ENCODE measurements at places on chromosomes 7 and 10. TPM values are rescaled to one million over a fixed set of nuclear protein-coding genes. Genes with fewer than 3 reads are reported as not detected.

- DNase-seq, result no peak
Observed at GRCh38 chr7:39946693-39947092, 3.4 kb upstream of the CDK13 start.

The HSPA14 gene
- total RNA-seq, result 10.1 TPM

- DNase-seq, result no peak
Observed at GRCh38 chr7:74063646-74064045, 20.0 kb upstream of the LIMK1 start.

DNA sequence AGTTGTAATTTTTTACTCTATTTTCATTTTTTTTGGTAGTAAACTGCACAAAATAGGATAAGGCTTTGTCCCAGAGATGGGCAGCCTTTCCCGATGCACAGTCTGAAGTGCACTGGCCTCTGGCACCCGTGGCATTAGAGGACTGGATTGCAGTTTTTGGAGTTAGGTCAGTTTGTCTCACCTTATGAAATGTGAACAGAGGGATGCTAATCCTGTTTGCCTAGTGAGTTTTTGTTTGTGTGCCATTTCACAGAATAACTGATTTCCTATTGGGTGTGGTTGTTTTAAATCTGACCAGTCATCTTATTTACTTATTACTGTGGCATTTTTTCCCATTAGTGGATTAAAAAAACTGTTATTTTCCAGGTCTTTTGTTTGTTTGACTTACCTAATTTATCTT is 109.5 kb upstream of the GATA3 start:
- DNase-seq, result no peak

- DNase-seq, result no peak
Observed at GRCh38 chr7:128845475-128845874, 15.3 kb downstream of the FLNC start.

DNA sequence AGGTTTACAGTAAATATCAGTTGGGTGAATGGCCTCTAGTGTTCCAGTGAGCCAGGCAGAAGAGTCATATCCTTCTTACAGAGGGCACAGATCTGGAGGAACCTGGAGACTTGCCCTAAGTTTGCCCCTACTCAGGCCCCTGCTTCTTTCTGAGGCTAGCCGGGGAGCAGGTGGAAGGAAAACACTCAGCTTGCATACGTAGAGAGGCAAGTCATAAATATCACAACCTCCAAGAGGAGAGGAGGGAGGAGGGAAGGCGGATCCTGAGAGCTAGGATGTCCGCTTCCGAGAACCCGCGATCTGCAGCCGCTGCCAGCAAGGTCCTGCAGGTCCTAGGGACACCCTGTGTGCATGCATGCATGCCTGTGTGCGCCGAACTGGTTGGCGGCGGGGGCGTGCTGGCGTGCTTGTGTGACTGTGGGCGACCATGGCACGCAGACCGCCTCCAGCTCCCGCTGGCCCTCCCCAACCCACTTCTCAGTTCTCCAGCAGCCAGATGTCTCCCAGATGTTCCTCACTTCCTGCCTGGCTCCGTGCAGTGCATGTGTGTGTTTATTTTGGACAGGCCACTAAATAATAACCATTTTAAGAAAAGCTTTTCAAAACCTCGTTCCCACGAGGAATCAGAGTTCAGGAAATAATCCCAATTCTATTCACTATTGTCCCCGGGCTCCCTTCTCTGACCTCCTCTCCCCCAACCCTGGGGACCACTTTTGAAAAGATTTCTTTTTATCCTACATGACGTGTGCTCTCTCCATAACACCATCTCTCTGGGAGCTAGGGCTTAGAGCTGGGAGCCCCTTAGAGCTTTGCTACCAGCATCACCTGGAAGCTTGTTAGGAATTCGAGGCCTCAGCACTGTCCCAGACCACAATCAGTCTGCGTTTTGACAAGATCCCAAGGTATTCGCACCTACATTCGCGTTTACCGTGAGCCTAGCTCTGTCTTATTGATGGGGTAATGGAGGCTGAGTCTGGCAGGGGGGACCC is 32.4 kb downstream of the UNC5B start:
- no peak for DNase-seq

DNA sequence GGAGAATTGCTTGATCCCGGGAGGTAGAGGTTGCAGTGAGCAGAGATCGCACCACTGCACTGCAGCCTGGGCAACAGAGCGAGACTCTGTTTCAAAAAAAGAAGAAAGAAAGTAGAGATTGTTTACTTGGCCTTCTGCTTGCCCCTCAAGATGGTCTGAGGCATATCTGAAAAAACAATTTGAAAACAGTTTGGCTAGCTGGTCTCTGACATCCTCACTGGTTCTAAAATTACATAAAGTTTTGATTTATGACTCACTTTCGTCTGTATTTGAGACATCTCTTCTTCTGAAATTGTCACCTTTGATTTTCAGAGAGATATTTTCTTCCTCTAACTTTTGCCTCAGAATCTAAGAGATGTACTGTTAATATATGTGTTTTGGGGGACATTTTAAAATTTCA is 49.6 kb upstream of the HELLS start:
- no peak for DNase-seq

The AKR1C8 gene
- total RNA-seq, result not detected

DNA sequence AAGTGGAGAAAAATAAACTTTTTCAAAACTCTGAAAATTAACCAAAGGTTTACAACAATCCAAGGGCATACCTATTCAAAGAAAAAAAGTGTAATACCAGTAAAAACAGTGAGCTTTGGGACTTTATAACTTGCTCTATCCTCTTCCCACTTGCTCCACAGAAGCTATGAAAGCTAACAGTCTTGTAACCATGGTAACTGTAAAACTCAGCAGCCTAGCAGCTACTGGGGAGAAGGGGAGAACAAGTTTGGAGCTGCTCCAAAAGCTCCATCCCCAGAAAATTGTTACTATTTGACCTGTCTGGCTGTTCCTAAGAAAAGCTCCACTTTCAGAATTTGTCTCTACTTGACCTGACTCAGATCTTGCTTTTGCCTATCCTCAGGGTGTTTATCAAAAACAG is 191.5 kb downstream of the OTUD1 start:
- no peak for DNase-seq

- no peak for DNase-seq
Observed at GRCh38 chr7:84188786-84189405, 5.7 kb downstream of the SEMA3A start.

DNA sequence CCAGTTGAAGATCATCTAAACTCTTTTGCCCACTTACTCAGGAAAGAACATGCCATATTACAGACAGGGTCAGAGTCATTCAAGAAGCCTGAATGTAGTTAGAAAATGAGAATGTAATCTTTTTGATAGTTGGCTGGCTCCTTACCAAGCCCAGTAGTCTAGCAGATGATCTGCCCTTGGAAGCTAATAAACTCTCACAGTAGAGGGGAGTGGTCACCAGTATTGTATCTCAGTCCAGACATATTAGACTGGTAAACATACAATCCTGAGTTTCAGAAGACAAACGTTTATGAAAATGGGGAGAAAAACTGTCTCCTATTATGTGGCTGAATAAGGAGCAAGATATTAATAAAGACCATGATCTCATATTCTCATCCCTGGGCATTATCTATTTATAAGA is 65.3 kb downstream of the SEPTIN7 start:
- DNase-seq, result no peak

The ASB10 gene
- not detected for total RNA-seq

GRCh38 chr10:89351412-89351779 is 23.6 kb downstream of the IFIT3 start:
- DNase-seq, result no peak

The OR2A7 gene
- 0.22 TPM for total RNA-seq

DNA sequence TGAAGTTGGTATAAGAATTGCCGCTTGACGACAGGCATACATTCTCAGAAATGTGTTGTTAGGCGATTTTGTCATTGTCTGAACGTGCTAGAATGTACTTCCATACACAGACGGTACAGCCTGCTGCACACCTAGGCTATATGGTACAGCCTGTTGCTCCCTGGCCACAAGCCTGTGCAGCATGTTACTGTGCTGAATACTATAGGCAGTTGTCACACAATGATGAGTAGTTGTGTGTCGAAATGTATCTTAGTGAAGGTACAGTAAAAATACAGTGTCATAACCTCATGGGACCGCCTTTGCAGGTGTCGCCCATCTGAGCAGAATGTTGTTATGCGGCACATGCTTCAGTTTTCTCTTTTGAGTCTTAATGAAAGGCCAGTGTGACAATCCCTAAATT is 66.5 kb downstream of the SHH start:
- no peak for DNase-seq

DNA sequence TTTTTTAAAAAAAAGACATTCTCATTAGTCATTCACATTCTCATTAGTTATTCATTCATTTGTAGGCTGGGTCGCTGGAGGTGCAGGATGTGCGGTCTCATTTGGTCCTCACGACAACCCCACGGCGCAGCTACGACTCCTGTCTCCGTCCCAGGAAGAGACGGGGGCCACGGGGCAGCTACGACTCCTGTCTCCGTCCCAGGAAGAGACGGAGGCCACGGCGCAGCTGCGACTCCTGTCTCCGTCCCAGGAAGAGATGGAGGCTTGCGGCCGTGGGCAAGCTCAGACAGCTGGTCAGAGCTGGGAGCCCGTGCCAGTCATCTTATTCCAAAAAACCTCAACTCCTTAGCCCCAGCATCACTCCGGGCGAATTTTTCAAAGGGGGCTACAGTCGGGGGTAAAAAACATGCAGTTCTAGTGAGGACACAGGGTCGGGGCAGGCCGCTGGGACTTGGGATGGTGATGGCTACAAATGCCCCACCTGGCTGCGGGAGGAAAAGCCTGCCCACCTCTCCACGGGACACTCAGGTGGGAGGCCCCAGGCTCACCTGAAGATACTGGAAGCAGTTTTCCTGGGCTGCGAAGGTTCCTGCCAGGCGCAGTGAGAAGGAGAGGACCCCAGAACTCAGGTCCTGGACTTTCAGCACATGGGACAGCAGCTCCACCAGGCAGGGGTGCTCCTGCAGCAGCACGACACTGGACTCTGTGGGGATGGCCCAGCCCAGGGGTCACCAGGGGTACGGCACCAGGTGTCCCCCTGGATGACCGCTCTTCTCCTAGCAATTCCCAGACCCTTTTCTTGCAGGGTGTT is 8.3 kb downstream of the BRAT1 start:
- no peak for DNase-seq

GRCh38 chr10:37992083-37992482 is 15.6 kb upstream of the ZNF25 start:
- no peak for DNase-seq

GRCh38 chr10:10078446-10078845 is 939.2 kb upstream of the CELF2 start:
- no peak for DNase-seq

The ATAD1 gene
- total RNA-seq, result 79.0 TPM

The SFTPA1 gene
- not detected for total RNA-seq

DNA sequence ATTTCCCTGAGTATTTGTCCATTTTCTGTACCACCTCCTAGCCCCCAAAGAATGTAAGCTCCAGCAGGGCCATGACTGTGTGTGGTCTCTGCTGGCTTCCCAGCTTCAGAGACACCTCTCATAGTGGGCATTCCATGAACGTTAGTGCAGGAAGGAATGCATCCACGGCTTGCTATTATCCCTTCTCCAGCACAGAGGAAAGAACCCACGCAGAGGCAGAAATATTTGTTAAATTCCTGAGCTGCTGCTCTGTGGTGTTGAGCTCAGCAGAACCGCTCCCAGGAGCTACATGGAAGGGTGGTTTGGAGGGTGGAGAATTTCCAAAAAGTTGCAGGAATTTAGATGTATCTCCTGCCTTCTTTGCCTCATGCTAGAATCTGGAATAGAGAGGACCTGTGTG is 275.2 kb downstream of the POU6F2 start:
- no peak for DNase-seq

- DNase-seq, result no peak
Observed at GRCh38 chr10:129187331-129187730, 279.7 kb upstream of the MGMT start.

DNA sequence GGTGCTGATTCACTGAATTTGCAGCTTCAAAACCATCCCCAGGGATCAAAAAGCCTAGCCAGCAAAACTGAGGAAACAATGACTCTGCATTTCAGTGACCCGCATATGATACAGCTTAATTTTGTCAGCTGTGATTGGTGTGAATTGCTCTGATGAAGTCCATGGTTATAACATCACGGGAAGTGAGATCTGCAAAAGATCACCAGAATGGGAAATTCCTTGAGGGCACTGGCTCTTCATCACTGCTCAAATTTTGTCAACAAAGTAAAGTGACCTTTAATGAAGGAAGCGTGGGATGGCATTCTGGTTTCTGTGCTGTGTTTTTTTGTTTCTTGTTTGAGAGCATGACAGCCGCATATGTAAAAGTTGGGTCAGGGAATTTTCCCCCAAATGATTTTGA is 745.9 kb downstream of the GATA3 start:
- no peak for DNase-seq

GRCh38 chr10:3102720-3103427 is 35.5 kb downstream of the PFKP start:
- no peak for DNase-seq

DNA sequence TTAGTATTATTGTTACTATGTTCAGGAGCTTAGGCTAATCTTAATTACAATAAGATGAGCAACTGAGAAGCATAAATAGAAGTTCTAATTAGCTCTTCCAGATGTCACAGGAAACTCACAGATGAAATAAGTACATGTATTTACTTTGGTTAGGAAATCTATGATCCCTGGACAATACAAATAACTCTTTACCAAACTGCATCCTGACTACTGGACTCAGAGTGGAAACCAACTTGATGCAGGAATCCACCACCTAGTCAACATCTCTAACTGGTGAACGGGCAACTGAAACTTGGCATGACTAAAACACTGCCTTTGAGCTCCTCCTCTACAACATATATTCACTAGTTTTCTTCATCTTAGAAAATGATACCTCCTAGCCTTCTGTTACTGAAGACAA is 193.2 kb downstream of the AGMO start:
- no peak for DNase-seq

The PLEKHS1 gene
- not detected for total RNA-seq

DNA sequence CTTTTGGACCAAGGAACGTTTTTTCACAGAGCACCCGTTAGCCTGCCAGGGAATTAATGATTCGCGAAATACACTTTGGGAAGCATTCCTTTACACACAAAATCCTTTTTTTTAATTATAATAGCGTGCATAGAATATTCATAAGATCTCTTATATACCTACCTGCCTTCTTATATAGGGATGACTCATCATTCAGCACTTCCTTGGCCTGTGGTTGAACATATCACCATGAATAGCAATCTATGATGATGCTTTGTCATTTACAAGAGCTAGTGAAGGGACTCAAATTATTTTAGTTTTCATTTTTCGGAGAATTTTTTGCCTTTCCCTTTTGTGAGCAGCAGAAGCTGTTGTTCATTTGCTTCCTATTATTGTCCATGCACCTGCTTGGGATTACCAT is 97.0 kb downstream of the CDH23 start:
- DNase-seq, result no peak

The GPR22 gene
- not detected for total RNA-seq

The PITX3 gene
- not detected for total RNA-seq

- no peak for DNase-seq
Observed at GRCh38 chr7:134905375-134905774, 80.9 kb upstream of the AGBL3 start.

DNA sequence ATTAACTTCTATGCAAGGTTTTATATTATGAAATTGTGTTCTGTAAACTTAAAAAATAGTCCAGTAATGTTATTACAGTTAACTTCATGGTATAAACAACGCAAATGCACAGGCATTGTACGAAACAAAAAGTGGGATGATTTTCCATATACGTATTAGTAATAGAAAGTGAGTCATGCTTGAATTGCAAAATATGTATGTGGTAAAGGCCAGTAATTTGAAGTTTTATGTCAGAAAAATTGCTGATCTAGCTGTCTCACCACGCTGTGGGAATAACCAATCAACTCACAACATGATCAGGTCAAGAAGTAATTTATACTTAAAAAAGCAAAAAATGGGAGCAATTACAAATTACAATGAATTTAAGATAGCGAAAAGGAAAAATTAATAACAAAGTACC is 37.0 kb upstream of the GLI3 start:
- no peak for DNase-seq

The IL6 gene
- not detected for total RNA-seq

GRCh38 chr10:82692458-82692857 is 817.5 kb downstream of the NRG3 start:
- DNase-seq, result no peak
